ENCODE measurements at places on chromosomes 16 and 17.

- DNase-seq, result no peak
Measured at GRCh38 chr17:45784741-45785479, 790 bp downstream of the CRHR1 start.

GRCh38 chr16:24257958-24258357 is 1.8 kb downstream of the CACNG3 start:
- no peak for DNase-seq

DNA sequence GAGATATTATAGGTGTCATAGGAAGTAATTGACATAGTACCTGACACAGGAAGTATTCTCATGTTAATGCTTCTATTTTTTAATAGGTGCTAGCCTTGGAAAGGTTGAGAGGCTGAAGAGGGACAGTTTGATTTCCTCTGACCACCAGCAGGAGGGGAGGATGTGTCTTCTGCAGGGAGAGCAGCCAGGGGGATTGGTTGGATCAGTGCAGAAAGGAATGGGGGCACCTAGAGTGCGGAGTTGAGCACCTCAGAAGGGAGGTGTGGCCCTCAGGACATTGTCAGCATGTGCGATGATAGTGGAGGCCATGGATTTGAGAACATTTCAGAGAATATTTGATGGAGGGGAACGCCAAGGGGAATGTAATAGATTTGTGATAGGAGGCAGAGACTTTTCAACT is 23.4 kb downstream of the HAPSTR1 start:
- DNase-seq, result no peak

GRCh38 chr16:23930791-23931190 is 95.0 kb downstream of the PRKCB start:
- no peak for DNase-seq

GRCh38 chr17:43832168-43832975 is 574 bp downstream of the MPP3 start:
- DNase-seq, result peak; percentile 72

DNA sequence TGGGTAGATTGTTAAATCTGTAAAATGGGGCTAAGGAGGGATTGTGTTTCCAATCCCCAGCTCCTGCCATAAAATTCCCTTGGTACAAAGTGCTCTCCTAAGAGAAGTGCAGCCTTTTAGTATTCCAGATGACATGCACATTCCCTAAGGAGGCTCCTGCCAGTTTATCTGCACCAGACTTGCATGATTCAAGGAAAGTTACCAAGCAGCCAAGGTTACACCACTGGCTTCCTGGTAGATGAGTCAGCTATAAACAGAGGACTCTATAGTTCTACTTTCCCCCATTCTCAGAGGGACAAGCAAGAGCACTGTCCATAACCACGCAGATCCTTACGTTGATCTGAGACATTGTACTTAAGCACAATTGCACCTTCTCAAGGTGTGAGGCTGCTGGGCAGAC is 1.9 kb downstream of the CALB2 start:
- DNase-seq, result peak; percentile 15

DNA sequence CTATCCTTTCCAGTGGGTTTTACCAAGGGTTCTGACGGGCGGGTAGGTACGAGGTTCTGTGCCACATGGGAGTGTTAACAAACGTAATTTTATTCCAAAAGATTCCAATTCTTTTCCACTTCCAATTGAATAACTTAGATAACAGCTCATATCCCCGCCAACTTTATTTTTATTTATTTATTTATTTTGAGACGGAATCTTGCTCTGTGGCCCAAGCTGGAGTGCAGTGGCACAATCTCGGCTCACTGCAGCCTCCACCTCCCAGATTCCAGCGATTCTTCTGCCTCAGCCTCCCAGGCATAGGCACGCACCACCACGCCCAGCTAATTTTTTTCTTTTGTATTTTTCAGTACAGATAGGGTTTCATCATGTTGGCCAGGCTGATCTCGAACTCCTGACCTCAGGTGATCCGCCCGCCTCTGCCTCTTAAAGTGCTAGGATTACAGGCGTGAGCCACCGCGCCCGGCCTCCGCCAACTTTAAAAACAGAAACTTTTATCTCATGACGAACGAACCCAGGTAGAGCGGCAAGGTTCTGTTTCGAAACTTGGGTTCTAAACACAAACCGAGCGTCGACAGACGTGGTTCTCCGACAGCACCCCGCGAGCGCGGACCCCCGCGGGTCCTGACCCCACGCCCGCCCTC is 613 bp downstream of the ECI1 start:
- no peak for DNase-seq
